ENCODE measurements at places on chromosomes 11 and 22. TPM values are rescaled to one million over a fixed set of nuclear protein-coding genes. Genes with fewer than 3 reads are reported as not detected.

The FANCF gene
- total RNA-seq, result 7.0 TPM

The MB gene
- total RNA-seq, result not detected

The SIK3 gene
- total RNA-seq, result 16.9 TPM

The CCDC34 gene
- total RNA-seq, result 4.0 TPM

The TSSK2 gene
- total RNA-seq, result not detected

The TRIM6 gene
- 2.9 TPM for total RNA-seq

The APOL4 gene
- total RNA-seq, result 0.37 TPM

The GPR83 gene
- 0.26 TPM for total RNA-seq

The SOX10 gene
- total RNA-seq, result not detected

The ASRGL1 gene
- total RNA-seq, result 1.5 TPM

The KRTAP5-2 gene
- total RNA-seq, result not detected

The CD6 gene
- under 0.01 TPM for total RNA-seq

The KRTAP5-1 gene
- total RNA-seq, result not detected

The OR5L2 gene
- total RNA-seq, result not detected

The THY1 gene
- total RNA-seq, result 24.7 TPM

The UPK3A gene
- total RNA-seq, result not detected

The XKR3 gene
- total RNA-seq, result 0.06 TPM

The GAS2L1 gene
- total RNA-seq, result 10.8 TPM

The TPBGL gene
- not detected for total RNA-seq

The HPS4 gene
- 20.3 TPM for total RNA-seq

The RASD2 gene
- 0.12 TPM for total RNA-seq

The OR5AN1 gene
- not detected for total RNA-seq

The NAALAD2 gene
- 0.13 TPM for total RNA-seq

Data from aortic smooth muscle cell (primary cell).